ENCODE measurements at places on chromosomes 3 and 15.

- DNase-seq: no peak
Measured at GRCh38 chr3:32780735-32781210, 37.0 kb upstream of the TRIM71 start.

- no peak for DNase-seq
Measured at GRCh38 chr3:94596887-94597566, 534.2 kb downstream of the NSUN3 start.

- DNase-seq: no peak
Measured at GRCh38 chr15:70049701-70050301, 47.9 kb downstream of the TLE3 start.

- no peak for DNase-seq
Measured at GRCh38 chr3:116442331-116443021, 2.8 kb downstream of the LSAMP start.

DNA sequence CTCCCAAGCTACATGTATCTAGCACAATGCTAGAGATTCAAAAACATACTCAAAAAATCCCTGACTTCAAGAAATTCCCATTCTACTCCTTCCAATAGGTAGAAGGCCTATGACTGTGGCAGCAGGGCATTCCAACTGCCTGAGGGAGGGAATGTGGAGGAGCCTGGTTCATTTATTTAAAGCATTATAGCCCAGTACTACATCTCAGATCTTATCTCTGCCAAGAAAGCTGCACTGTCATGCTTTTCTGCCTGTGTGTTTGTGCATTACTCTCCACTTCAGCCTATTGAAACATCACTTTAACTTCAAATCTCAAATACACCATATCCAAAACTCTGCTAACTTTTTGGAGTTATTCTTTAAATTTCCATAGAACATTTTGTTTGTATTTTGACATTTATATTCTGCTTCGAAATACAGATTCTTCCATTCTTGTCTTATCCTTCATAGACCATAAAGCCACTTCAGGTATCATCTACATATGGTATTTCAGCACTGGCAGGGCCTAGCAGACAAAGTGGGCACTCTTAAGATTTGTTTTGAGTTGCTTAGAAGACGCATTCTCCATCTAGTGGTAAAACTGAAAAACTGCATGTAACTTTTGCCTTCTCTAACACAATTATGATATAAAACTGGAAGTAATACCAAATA is 59.1 kb upstream of the NEDD4 start:
- no peak for DNase-seq
